Mammary epithelial cell (primary cell): ENCODE measurements at places on chromosomes 12 and 14. TPM values are rescaled to one million over a fixed set of nuclear protein-coding genes. Genes with fewer than 3 reads are reported as not detected.

Gene TAS2R43
- total RNA-seq = 2.8 TPM

Gene TAS2R10
- total RNA-seq = not detected in 2 replicates

Gene DUSP16
- 16.4 and 20.0 TPM in 2 replicates for total RNA-seq

Gene ITPK1
- 38.8 TPM for total RNA-seq

Gene MED13L
- total RNA-seq = 85.6 and 90.5 TPM in 2 replicates

Gene NINJ2
- 0.17 TPM for total RNA-seq

Gene IFNG-AS1
- total RNA-seq = not detected

Gene CLEC9A
- not detected in 2 replicates for total RNA-seq

Gene KRT77
- under 0.01 TPM for total RNA-seq

Gene MMP19
- 0.33 TPM for total RNA-seq

Gene RAD9B
- total RNA-seq = 2.5 TPM

Gene MGP
- total RNA-seq = 0.66 TPM in 1 of 2 replicates, not detected in the other

Gene SLC8A3
- not detected in 2 replicates for total RNA-seq

Gene SERPINA3
- total RNA-seq = 998 TPM

Gene PTHLH
- total RNA-seq = 70.5 and 200 TPM in 2 replicates

Gene SLC5A8
- not detected in 2 replicates for total RNA-seq

Gene NGB
- 0.33 TPM for total RNA-seq
